ENCODE measurements at places on chromosomes 16 and 17.
A peak's percentile ranks its signal among the peaks of the same experiment; 100 is the strongest.

DNA sequence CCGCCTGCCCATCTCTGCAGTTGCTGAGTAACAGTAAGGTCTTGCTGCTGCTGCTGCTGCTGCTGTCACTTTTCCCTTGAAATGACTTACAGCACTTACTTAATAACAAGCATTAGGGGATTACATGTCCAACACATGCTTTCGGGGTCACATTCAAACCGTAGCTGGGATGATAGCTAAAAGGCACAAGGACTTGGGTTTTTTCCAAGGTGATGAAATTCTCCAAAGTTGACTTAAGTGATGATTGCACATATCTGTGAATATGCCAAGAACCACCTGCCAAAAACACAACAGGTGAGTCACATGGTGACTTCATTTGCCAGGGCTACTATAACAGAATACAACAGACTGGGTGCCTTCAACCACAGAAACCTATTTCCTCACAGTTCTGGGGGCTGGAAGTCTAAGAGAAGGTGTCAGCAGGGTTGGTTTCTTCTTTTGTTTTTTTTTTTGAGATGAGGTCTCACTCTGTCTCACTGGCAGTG, 121.9 kb upstream of the TNRC6C start:
- peak; percentile 36 for DNase-seq

GRCh38 chr16:59044616-59045015, 310.5 kb upstream of the GOT2 start:
- no peak for DNase-seq

DNA sequence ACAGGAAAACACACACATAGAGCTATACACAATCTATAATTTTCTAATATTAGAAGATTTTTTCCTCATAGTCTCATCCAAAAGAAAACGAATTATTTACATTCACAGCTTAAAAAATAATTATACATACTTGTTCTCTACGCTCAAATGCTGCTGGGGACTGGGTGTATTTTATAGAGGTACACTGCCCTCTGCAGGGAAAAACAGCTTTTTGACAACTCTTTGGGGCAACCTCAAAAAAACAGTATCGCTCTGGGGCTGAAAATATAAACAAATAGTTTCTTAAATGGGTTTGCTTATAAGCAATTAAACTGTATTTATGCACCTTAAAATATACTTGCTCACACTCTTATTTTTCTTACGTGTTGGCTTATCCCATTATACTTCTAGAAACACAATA, 261.8 kb upstream of the PSMD7 start:
- peak; percentile 47 for DNase-seq

- DNase-seq, result no peak
These were observed 18.9 kb upstream of the TBX21 start for GRCh38 chr17:47713980-47714700.

- no peak for DNase-seq
These were observed 29.4 kb upstream of the PMFBP1 start for GRCh38 chr16:72201387-72201786.

DNA sequence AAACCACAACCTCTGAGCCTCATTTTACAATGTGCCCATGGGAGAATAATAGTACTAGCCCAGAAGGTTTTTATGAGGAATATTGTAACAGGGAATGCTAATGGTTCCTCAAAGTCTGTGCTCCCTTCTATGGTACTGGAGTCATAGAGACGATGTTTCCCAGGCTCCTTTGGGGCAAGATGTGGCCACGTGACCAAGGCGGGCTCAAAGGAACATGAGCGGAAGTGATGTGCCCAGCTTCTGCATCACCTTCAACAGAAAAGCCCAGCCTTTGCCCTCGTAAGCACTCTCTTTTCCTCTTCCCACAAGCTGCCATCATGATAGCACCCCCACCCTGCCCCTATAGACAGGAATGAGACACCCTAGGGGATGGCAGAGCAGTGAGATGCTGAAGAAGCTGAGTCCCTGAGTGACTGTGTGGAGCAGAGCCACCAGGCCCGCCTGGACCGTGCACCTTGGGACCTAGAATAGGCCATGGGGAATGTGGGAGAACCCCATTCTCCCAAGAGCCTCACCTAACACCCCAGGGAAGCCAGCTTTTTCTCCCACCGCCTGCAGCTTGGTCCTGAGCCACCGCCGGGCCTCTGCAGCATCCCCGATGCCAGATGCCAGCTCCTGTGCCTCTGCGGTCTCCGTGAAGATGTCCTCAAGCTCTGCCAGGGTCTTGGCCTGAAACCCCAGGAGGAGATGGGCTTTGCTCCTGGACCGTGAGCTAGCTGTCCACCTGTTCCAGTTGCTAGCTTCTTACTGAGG, 22.2 kb upstream of the PIK3R6 start:
- no peak for DNase-seq

DNA sequence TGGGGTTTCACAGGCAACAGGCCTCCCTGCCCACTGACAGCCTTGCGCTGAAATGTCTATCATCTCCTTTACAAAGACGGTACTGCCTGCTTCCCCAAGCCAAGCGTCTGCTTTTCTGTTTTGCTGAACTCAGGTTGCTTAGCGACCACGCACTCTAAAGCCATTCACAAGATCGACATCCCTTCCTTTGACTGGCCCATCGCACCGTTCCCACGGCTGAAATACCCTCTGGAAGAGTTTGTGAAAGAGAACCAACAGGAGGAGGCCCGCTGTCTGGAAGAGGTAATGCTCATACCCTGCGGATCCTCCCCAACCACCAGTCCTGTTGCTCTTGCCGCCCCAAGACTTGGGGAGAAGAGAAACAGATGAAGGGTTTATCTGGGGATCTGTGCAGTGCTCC, 28.7 kb downstream of the TMEM186 start:
- no peak for DNase-seq

- DNase-seq, result no peak
These were observed 47.6 kb upstream of the GNAO1 start for GRCh38 chr16:56143666-56144065.

- no peak for DNase-seq
These were observed 249.0 kb downstream of the BCAS3 start for GRCh38 chr17:60926466-60927183.

GRCh38 chr17:78095035-78095434, 33.5 kb downstream of the TMC6 start:
- no peak for DNase-seq

DNA sequence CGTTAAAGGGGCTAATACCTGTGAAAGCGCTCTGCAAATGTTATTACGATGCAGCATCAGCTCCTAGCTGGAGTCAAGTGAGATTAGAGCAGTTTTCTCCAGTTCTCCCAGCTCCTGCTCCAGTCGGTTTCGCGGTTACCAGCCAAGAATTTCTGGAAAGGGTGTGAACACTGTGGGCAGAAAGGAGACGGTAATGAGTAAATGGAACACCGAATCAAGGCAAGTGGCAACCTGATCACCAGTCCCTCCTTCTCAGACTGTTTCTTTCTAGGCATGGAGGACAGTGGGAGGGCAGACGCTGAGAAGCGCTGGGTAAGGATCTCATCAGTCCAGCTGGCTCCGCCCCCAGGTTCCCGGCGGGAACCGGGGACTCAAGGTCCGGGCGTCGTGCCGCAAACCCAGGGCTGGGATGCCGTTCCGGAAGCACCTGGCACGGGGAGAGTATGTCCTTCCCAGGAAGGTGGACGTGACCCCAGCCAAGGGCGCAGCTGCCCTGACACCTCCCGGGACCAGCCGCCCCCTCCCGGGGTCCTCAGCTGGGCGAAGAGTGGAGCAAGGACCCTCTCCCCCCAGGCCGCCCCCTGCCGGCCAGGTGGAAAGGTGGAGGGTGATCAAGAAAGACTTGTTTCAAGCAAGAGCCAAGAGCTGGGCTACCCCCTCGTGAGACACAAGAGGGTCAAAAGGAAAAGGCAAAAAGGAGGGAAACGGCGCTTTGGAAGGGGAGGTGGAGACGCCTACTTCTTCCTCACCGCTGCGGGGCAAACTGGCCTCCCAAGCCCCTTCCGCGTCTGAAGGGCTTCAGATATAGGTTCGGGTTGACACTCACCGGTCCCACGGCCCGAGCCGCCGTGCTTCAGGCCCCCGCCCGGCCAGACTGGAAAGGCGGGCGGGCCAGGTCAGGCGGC, 481 bp downstream of the MYO19 start:
- peak; percentile 48 for DNase-seq

- DNase-seq, result no peak
These were observed 12.9 kb upstream of the NLRC3 start for GRCh38 chr16:3589991-3590701.

DNA sequence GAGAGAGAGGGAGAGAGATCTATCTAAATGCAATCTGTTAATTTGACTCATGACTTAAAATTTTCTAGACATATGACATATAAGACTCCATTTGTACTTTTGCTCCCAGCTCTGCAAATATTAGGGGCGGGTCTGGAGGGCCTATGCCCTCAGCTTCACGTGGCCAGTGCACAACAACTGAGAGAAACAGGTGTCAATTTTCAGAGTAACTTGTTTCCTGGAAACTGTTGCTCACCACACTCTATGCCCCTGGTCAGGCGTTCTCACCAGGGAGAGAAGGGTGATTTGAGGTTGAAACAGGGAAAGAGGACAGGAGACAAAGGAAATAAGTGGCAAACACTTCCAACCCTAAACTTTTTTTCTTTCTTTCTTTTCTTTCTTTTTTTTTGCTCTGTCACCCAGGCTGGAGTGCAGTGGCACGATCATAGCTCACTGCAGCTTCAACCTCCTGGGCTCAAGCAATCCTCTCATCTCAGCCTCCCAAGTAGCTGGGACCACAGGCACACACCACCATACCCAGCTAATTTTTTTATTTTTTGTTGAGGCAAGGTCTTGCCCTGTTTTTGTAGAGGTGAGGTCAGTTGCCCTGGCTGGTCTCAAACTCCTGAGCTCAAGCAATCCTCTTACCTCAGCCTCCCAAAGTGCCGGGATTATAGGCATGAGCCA, 270.0 kb downstream of the SLC39A11 start:
- DNase-seq, result no peak

GRCh38 chr17:44688200-44688599, 1.4 kb downstream of the CCDC43 start:
- no peak for DNase-seq

DNA sequence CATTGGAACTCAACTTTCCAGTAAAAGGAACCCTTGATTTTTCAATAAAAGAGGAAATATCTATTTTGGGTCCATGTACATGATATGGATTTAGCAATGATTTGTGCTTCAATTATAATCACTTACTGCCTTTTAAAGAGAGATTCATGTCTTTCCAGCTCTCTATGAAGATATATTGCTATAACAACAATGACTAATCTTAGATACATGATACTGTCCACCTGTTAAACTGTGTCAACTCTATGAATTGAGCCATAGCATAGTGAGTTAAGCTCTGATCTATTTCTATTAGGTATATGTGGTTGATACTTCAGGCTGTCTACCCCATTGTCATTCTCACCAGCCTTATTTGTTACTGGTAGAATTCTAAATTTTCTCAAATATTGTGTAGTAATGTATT, 15.0 kb upstream of the MPHOSPH6 start:
- DNase-seq, result no peak

DNA sequence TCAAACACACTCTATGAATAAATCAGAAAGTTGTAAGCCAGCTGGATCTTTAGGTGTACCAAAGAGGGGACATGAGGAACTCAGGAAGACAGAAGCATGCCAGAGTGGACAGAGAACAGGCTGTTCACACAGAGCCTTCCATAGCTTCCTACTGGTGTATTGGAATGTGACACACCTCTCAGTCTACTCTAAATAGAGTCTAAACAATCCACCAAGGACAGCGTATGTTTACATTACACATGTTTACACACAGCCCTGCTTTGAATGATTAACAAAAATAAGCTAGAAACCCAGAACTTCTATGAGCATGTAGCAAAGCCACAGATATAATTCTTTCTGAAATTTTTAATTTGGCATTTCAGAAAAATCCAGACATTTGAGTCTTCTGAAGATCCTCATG, 1279.0 kb upstream of the CDH8 start:
- DNase-seq, result no peak

DNA sequence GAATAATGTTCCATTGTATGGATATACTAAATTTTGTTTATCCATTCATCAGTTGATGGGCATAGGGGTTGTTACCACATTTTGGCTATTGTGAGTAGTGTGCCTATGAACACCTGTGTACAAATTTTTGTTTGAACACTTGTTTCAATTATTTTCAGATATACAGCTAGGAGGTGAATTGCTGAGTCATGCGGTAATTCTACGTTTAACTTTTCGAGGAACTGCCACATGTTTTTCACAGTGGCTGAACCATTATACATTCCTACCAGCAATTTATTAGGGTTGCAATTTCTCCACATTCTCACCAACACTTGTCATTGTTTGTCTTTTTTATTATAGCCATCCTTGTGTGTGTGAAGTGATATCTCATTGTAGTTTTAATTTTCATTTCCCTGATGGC, 75.6 kb downstream of the AKAP1 start:
- DNase-seq, result no peak

DNA sequence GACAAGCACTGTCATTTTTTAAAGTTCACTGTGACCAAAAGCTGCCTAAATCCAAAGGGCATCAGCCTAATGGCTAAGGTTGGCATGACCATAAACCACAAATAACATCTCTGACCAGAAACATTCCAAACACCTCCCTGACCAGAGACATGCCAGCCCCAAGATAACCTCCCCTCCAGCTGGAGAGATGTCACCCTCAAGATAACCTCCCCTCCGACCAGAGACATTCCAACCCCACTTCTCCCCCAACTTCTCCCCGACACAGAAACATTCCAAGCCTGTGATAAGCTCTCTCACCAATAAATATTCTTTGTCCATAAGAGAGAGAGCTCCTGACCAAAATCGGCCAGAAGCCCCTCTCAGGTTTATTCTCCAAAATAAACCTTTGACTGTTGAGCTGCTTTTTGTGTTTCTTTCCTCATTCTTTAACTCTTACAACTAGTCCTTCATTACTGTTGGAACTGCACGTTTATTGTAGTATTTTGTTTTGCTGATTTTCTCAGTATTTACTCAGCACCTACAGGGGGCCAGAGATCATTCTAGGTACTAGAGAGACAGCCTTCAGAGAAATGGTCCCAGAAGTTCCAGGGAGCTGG, 325.6 kb downstream of the SLC39A11 start:
- no peak for DNase-seq

GRCh38 chr16:89365044-89365467, 125.3 kb downstream of the ANKRD11 start:
- no peak for DNase-seq

DNA sequence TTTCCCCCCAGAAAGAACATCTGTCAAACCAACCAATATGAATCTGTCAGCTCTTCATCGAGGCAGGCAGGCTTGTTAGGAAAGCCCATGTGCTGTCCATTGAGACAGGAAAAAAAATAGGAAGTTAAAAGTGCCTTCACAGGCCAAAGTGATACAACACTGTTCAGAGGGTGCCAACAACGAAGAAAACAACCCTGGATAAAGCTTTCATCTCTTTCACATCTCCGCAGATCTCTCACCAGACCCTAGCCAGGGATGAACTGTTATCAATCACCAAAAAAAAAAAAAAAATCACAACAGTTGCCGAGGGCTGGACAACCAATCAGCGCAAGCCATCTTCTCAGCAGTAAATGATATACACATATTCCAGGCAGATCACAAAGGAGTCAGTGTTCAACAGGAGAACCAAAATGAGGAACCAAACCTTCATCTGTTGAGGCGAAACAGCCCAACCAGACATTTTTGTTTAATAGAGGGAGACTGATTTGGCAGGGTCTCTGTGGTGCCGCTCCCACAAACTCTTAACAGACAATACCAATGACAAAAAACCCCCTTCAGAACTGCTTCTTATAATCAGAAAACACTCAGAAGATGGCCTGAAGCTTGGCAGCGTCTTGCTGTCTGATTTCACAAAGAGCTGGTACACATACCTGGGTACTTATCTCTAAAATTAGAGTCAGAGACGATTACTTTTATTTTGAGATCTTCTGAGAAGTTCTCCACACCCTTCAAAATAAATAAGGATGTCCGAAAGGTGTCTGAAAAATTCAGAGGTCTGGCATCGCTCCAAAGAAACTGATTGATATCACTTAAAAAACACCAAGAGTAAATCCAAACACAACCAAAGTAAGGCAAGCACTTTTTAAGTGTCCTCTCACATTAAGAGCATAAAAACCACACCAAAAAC, 1.8 kb downstream of the MAP3K14 start:
- DNase-seq, result no peak

All from NCI-H460 (cell line).